ENCODE measurements at places on chromosomes 5 and 9.

DNA sequence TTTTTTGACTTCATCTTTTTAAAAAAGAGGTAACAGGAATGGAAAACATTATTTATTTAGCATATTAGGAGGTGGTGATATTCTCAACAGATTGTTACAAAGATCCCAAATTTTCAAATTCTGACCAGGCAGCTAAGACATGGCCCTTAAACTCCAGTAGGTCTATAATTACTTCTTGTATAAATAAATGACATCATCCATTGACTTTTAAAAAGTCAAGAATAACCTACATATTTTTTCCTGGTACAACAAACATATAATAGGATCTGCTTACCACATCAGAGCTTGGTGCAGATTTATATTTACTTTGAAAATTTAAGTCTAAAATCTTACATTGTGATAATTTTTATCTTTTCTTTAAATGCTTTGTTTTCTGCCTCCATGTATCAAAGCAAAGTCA lies 92.2 kb upstream of the TRPM3 start:
- no peak for DNase-seq

DNA sequence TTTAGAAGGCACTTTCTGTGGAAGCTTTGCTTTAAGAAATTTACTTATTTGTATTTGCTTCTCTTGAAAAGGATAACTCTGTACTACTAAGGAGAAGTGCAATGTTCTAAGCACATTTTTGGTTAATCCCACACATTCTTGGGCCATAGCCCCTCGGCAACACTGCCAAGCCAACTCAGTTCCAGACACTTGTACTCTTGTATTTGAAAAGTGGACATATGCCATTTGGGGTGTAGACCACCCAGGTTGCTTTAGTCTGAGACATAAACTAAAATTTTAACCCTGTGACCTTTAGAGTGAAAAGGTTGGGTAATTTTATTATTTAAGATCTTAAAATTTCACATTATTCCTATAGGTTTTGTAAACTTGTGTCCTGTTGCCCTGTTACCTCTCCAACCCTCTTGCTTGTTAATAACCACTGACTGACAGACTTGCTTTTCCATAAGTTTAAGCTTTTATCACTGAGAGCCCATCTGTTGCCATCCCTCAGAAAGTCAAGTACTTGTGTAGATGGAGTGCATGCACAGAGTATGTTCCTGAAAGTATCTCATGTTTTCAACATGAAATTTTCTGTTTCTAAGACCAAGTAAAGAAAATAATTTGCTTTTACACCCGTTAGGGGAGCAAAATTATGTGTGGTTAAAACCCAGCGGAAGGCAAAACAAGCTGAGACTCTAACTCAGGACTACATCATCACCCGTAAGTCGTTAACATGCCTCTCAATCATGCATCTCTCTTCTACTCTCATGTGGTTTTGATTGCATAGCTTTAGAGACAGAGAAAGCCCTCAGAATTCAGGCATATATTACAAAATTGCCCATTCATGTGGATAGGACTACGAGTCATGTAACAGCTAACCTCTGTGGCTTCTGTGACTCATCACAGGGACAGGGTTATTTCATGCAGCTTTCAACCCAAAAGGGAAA lies 117.3 kb downstream of the GDNF start:
- DNase-seq: no peak

- DNase-seq: no peak
Measured at GRCh38 chr5:75723378-75723777, 6.1 kb upstream of the POC5 start.

DNA sequence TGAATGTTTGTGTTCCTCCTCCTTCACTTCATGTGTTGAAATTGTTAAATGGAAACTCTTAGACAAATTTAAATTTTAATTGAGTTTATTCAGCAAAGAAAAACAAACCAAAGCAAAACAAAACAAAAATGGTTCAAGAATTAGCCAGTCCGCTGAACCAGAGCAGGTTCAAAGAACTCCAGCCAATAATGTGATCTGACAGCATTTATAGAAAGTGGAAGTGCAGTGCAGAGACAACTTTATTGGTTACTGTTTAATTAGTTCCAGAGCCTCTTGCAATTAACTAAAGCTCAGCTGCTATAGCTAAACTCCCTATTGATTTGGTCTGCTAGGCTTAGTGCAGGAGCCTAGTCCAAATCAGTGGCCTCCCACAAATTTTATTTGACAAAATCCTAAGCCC lies 132.9 kb downstream of the RNF180 start:
- DNase-seq: no peak

DNA sequence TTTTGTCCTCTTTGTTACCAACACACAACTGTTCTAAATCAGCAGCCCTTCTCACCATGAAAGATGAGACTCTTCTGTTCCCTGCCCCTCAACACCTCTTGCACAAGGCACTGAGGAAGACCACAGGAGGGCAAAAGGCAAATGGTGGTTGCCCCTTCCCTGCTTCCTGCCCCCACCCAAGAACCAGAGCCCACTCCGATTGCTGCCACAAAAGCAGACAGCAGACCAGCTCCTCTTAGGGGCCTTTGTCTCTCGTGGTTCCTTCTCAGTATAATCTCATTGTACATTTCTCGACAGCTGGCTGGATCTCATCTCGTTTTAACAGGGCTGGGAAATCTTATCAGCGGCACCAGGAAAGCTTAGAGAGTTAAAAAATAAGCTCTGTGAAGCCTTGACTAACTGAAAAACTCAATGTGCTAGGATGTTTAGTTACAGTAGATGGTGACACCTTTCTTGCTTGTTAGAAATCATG lies 1.1 kb downstream of the MVB12B start:
- no peak for DNase-seq

- no peak for DNase-seq
Measured at GRCh38 chr5:172245046-172245445, 38.5 kb downstream of the UBTD2 start.

- no peak for DNase-seq
Measured at GRCh38 chr9:12784461-12785259, 9.8 kb downstream of the LURAP1L start.

DNA sequence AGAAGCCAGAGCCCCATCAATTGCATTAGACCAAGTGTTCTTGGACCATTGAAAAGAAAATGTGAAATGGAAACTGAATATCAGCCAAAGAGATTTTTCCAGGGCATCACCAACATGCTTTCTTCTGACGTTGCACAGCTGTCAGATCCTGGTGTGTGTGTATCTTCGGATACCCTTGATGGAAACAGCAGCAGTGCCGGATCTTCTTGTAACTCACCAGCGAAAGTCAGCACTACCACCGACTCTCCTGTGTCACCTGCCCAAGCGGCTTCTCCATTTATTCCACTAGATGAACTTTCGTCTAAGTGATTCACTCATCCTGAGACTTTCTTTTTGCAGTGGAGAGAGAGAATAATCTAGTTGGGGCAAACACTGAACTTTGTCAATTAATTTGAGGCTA lies 75.7 kb downstream of the PIP5K1B start:
- no peak for DNase-seq

GRCh38 chr9:88873635-88874034 lies 117.6 kb upstream of the S1PR3 start:
- DNase-seq: no peak

DNA sequence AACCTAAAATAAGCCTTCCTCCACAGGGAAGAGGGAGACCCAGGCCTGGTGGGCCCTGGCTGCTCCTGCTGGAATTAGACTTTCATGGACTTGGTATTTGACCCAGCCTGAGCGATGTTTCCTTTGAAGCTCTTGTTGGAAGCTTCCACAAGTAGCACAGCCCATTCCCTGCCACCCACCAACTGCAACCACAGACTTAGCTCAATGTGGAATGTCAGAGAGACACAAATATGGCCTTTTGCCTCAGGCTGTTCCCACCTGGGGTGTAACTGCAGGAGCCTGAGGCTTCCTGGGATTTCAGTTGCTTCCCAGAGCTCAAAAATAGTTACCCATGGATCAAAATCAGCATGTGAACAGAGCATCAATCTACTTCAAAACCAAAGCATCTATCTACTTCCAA lies 70.3 kb upstream of the LHFPL2 start:
- no peak for DNase-seq

DNA sequence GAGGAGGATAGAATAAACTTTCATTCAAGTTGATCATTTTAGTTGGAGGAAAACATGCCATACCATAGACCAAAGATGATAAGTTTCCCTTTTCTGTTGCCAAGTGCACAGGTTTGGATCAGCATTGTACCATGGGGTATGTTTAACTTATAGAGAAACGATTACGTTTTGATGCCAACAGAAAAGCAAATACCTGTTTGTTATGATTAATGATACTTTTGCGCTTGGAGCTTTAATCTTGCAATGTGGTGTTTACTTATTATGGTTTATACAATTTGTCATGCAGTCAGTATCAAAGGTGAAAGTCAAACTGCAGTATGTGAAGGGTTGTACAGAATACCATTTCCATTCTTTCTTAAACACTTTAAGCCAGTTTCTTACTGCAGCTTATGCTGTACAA lies 13.2 kb upstream of the ARHGEF28 start:
- no peak for DNase-seq

DNA sequence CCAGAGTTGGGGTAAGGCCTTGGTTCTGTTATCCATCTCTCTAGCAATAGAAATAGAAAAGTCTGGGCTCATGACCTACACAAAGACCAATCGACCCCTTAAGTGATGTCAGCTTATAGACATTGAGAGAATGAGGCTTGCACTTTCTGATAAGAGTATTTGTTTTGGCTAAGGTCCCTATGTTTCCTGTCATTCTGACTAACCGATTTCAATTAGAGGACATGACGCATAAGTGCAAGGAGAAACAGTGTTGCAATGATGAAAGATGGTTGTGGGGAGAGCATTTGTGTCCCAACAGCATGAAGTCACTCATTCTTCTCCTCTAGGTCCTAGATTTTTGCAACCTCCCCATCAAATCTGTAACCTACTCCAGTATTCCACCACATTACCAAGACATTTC lies 255.1 kb downstream of the MAT2B start:
- no peak for DNase-seq

GRCh38 chr5:9544056-9544455 lies 1.8 kb downstream of the SEMA5A start:
- no peak for DNase-seq

GRCh38 chr5:38888041-38888440 lies 42.2 kb downstream of the OSMR start:
- DNase-seq: no peak

- DNase-seq: no peak
Measured at GRCh38 chr9:17810728-17811571, 232.1 kb downstream of the SH3GL2 start.

- no peak for DNase-seq
Measured at GRCh38 chr5:42628821-42629220, 127.8 kb upstream of the CCDC152 start.

DNA sequence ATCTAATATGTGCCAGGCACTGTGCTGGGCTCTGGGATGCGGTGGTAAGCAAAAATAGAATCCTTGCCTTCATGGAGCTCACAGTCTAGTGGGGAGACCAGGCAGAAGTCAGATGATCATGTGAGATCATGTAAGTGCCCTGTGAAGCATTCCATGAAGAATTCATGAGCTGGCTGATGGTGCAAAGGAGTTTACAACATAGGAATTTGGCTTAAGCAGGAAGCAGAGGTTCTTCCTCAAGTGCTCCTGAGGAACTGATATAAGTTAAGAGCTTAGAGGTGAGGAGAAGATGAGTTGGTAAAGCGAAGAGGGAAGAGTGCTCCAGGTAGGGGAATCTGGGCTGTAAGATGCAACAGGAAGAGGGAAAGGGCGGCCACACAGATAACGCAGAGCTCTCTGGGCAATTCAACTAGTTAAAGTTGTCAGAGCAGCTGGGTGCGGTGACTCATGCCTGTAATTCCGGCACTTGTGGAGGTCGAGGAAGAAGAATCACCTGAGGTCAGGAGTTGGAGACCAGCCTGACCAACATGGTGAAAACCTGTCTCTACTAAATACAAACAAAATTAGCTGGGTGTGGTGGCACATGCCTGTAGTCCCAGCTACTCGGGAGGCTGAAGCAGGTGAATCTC lies 78.5 kb upstream of the SPATA31D4 start:
- no peak for DNase-seq

DNA sequence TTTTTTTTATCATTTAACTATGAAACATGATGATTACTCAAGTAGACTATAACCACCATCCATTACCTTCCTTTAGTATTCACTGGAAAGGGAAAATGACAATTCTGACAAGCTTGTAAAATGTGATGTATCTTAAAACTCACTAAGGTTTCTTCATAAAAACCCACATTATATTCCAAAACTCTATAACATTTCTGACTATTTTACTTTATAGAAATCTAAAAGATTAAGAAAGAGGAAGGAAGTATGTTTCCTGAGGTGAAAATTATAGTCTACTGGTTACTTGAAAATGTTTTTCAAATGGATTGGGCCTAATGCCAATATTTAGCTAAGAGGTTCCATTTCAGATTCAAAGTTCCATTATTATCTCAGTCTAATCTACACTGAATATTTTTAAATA lies 1982.2 kb upstream of the C9orf72 start:
- DNase-seq: no peak

DNA sequence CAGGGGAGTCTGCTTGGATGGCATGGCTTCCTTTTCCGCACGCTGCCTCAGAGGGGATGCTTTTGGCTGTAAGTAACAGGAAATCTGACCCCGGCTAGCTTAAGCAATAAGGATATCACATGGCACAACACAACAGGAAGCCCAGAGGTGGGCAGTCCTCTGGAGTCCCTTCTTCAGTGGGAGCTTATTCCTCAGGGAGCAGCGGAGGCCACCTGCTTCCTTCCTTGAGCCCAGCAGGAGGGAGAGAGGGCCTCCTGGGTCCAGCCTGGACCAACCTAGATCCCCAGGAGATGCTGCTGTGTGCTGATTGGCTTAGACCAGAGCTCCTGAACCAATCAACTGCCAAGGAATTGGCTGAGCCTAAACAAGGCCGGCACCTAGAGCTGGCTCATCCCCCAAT lies 66.3 kb downstream of the C9orf50 start:
- DNase-seq: no peak

GRCh38 chr5:133034064-133034463 lies 7.7 kb upstream of the ZCCHC10 start:
- DNase-seq: no peak

GRCh38 chr9:131567910-131568309 lies 22.6 kb downstream of the PRRT1B start:
- no peak for DNase-seq

DNA sequence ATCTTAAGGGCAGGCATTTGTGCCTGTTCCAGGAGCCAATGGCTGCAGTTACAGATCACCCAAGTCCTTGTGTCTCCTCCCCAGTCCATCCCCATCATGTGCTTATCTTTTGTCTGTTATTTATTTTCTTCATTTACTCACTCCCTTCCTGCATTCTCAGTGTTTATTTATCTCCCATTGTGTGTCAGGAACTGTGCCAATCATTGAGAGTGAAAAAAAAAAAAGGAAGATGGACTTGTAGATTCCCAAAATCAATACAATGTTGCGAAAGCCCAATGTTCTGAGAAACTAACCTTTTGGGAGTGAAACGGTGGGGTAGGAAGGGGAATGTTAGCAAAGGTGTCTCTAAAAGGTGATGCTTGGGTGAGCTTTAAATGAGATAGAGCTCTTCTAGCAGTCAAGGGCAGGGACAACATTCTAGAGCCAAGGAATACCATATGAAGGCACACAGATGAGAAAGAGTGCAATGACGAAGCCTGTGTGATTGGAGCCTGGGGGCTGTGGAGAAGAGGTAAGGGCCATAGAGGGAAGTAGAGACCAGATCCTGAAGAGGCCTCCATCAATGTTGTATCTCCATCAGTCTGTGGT lies 53.0 kb downstream of the CMYA5 start:
- DNase-seq: no peak

All from stimulated activated CD8-positive, alpha-beta memory T cell treated with anti-CD3 and anti-CD28 coated beads, Interleukin-2, amount 100 ng/mL, for 1 hour (primary cell).